DMS 273 treated with DMSO at 0.1 percent for 48 hours (cell line): ENCODE measurements at places on chromosomes 4 and X.

- no peak for DNase-seq
Observed at GRCh38 chr4:57110640-57111511, 691 bp upstream of the IGFBP7 start.

DNA sequence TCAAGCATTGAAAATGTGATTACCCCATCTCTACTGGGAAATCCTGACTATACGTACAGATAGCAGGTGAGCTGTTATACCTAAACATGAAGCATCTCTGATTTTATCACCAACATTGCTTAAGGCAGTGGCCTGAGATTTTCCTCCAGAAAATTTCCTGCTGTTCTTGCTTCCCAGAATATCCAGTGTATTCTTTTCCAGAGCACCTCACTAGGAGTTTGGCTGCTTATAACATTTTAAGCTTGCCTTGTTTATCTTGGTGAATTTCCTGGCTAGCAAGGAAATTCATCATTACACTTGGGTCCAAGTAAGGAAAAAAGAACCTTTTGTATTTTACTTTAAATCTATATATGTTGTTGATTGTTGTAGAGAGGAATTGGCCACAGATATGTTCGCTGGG, 73.0 kb upstream of the CLCN4 start:
- DNase-seq, result no peak

GRCh38 chr4:98604723-98605122, 53.7 kb downstream of the TSPAN5 start:
- DNase-seq, result no peak

DNA sequence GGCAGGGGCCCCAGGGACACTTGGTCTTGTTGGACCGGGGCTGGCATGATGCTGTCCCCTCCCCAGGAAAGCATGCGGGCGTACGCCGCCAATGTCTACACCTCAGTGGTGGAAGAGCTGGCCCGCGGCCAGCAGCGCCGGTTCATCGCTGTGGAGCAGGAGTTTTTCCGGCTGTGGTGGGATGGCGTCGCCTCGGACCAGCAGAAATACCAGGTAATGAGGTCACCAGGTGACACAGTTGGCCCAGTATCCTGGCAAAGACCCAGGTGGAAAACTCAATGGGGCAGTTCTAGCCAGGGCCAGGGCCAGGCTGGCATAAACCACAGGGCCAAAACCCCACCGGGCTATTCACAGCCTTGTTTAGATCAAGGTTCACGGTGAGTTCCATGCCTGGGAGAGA, 1.5 kb downstream of the MAN2B2 start:
- DNase-seq, result no peak

- DNase-seq, result no peak
Observed at GRCh38 chrX:121496966-121497365, 449.6 kb downstream of the GLUD2 start.

- no peak for DNase-seq
Observed at GRCh38 chr4:107058828-107059227, 22.7 kb upstream of the DKK2 start.

DNA sequence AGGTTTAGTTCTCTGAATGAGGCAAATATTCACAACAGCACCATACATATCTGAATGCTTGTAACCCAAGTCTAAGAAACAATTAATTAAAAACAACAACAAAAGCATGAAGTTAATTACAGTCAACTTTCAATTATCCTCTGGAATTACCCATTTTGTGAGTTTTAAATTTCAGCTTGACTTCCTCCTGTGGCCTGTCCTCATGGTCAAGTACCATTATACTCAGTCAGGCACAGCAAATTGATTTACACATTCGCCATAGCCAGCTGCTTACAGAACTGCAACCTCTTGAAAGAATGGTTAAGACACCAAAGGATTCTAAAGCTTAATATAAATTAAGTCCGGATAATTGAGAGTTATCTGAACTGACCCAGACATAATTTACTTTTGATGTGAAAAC, 306.5 kb downstream of the CAMK2D start:
- no peak for DNase-seq

GRCh38 chr4:84379917-84380641, 119.0 kb downstream of the NKX6-1 start:
- DNase-seq, result no peak

GRCh38 chr4:25031077-25031621, 403 bp upstream of the LGI2 start:
- no peak for DNase-seq

DNA sequence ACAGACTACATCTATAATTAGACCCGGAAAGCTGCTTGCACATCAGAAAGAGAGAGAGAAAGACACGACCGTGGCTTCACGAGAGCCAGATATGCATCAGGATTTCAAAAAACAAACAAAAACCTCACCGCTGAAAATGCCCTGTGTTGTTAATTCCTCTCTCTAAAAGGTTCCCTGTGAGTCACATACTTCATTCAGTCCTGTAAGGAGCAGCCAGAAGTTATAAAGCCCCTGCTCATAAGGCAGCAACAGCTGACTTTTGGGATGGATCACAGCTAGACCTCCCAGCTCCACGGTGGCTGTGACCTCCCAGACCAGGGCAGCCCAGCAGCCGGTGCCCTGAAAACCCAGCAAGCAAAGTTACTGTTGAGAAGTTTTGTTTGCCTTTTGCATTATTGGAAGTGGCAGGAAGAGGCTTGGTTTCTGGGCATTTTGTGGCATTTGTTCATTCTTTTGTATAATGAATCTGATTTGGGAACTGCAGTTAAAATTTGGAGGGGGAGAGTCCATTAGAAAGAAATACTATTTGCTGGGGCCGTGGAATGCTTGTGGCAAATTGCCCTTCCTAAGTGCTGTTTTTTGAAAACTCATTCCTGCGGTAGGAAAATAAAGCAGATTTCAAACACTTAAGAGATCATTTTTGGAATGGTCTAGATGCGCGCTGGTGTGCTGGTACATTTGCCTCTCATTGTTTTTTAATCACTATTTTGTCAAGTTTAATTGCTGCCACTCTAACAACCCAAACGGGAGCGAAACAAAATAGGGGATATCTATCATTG, 520.4 kb downstream of the BCOR start:
- DNase-seq, result no peak

GRCh38 chr4:128769011-128769410, 40.5 kb upstream of the JADE1 start:
- no peak for DNase-seq

DNA sequence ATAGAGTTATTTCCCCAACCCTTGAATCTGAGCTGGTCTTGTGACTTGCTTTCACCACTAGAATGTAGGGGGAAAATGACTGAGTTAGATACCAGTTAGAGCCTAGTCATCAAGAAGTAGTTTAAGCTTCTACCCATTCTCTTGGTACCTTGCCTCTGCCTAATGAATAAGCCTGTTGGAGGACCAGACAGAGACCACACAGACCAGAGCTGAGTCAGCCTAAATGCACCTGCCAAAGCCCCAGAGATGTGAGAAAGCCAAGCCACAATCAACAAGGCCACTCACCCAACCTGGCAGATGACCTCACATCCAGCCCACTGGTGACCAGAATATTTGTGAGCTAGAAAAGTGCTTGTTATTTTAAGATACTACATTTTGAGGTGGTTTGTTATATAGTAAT, 85.2 kb upstream of the DCLK2 start:
- DNase-seq, result no peak

GRCh38 chrX:82219129-82219528, 1017.2 kb downstream of the SH3BGRL start:
- DNase-seq, result no peak

DNA sequence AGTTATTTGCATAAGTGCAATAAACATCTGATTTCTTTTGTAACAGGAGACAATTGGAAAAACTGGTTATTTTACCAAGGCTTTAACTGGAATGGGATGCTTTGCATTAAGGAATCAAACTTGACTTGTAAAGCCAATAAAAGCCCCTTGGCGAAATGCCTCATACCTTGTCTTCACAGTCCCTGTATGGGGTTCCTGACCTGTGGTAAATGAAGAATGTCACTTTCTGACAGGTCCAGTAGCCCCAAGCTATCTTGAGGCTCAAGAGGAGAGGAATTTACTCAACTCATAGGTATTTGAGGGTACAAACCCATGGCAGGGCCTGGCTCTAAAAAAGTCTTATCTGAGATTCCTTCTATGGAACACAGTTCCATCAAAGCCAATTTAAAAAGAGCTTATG, 78.0 kb downstream of the ACOX3 start:
- DNase-seq, result no peak

DNA sequence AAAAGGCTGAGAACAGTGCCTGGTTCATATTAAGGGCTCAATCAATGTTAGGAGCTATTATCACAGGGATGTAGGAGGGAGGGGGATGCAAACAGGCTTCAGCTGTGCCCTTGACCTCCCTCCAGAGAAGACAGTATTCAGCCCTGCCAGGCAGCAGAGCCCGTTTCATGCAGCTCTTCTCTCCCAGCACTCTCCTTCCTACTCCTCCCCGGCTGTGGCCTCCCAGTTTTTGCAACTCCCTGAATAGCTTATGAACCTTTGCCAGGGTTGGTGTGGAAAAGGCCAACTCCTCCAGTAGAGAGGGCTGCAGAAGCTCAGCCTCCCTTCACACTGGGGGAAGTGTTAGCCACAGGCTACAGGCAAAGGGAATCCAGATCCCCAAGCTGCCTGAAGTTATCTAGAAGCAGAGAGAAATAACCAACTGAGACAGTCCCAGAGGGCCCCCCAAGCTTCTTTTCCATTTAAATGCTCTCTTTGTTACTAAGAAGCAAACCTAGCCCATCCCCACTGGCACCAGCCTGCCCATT, 31.7 kb upstream of the APLN start:
- no peak for DNase-seq

DNA sequence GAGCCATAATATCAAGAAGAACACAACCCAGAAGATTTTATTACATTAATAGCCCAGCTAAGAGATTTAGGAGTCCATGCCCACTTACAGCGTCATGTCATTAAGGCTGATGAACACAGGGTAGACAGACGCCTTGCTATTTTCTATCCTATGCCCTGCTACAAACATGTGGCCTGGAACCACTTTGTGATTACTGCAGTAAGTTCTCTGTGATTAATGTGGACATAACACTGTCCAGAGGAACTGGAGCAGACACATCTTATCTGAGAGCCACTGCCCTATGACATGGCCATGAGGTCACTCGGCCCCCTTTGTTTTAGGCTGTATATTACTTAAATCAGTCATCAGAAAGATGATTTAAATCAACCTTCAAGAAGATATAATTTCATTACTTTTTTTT, 211.7 kb downstream of the MAML3 start:
- no peak for DNase-seq

GRCh38 chrX:16603822-16604221, 46.1 kb upstream of the S100G start:
- DNase-seq, result no peak

GRCh38 chr4:60656171-60656570, 544.0 kb upstream of the ADGRL3 start:
- no peak for DNase-seq

GRCh38 chrX:13428053-13428786, 108.4 kb upstream of the ATXN3L start:
- no peak for DNase-seq

- DNase-seq, result no peak
Observed at GRCh38 chr4:130699004-130699403, 1603.1 kb downstream of the C4orf33 start.

GRCh38 chr4:89123451-89123851, 12.1 kb downstream of the TIGD2 start:
- no peak for DNase-seq

DNA sequence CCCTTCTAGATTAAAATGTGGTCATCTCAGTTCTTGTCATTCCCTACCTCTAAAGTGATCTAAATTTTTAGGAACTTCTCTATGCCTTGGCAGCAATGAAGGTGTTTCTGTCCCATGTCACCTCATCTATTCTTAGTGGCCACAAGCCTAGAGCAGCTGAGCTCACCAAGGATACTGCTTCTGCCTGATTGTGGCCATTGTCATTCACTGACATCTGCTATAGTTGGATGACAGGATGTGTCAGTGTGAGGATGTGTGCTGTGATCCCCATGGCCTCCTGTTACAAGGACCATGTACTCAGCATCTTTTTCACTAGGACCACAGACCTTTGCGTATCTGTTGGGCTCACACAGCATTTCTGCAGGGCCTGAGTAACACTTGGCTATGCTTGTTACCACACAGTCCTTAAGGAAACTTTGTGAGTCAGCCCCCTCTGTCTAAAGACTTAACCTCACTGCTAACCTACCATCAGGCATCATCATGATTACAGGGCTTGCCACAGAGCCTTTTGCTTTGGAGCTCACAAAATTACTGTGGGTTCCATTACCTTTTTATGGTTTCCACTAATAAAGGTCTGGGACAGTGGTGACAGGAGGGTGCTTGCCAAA, 421.0 kb downstream of the ADAM29 start:
- DNase-seq, result no peak

- no peak for DNase-seq
Observed at GRCh38 chrX:149527705-149528104, 13.1 kb upstream of the EOLA1 start.

GRCh38 chrX:41799661-41800060, 75.7 kb downstream of the GPR82 start:
- no peak for DNase-seq

DNA sequence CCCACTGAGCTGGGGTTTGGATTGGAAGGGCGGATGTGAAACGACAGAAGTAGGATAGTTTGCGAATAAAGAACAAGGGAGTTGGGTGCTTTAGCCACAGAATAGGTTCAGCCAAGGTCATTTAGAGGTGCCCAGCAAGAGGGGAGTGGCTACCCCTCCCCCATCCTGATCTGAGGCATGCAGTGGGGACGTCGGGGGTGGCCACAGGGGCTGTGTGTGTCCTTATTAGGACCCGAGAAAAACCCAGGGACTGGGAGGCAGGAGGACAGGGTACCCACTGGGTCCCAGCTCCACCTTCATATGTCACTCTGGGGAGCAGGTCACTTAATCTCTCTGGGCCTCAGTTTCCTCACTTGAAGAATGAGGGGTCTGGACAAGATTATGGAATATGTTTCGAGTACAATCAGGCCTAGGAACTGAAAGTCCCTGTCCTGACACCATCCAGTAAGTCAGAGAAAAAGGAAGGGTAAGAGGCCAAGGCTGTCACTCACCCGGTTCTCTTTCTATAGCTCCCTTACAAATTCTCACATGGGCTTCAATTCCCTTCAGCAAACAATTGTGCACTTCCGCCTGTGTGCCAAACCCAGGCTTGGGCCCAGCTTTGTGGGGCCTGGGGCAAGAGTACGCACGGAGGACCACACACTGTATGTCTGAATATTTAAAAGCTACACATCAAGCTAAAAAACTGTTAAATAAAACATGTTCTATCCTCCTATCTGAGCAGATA, 4.2 kb upstream of the NYX start:
- DNase-seq, result no peak

DNA sequence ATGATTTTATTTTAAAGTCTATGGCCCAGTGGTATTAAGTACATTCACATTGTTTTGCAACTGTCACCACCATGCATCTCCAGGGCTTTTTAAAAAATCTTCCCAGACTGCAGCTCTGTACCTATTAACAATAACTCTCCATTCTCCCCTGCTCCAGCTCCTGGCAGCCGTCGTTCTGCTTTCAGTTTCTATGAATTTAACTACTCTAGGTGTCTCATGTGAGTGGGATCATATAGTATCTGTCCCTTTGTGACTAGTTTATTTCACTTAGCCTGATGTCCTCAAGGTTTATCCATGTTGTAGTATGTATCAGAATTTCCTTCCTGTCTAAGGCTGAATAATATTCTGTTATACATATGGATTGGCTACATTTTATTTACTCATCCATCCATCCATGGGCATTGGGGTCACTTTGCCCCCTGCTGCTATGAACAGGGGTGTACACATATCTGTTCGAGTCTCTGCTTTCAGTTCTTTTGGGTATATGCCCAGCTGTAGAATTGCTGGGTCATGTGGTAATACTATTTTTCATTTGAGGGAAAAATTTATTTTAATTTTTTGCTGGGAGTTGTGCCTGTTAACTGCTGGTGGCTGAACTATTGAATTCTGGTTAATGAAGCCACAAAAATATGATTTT, 131.3 kb downstream of the ARHGAP10 start:
- no peak for DNase-seq

GRCh38 chr4:531721-532565, 32.9 kb downstream of the PIGG start:
- DNase-seq, result no peak
